ENCODE measurements at places on chromosomes 11 and 22.

GRCh38 chr11:91513734-91514133, 710.9 kb upstream of the FAT3 start:
- no peak for DNase-seq

- DNase-seq = no peak
Observed at GRCh38 chr11:11940551-11940950, 67.9 kb downstream of the DKK3 start.

GRCh38 chr22:42116848-42117424, 13.7 kb downstream of the CYP2D6 start:
- no peak for DNase-seq

GRCh38 chr11:121522043-121522941, 69.5 kb upstream of the SORL1-AS1 start:
- DNase-seq = no peak

DNA sequence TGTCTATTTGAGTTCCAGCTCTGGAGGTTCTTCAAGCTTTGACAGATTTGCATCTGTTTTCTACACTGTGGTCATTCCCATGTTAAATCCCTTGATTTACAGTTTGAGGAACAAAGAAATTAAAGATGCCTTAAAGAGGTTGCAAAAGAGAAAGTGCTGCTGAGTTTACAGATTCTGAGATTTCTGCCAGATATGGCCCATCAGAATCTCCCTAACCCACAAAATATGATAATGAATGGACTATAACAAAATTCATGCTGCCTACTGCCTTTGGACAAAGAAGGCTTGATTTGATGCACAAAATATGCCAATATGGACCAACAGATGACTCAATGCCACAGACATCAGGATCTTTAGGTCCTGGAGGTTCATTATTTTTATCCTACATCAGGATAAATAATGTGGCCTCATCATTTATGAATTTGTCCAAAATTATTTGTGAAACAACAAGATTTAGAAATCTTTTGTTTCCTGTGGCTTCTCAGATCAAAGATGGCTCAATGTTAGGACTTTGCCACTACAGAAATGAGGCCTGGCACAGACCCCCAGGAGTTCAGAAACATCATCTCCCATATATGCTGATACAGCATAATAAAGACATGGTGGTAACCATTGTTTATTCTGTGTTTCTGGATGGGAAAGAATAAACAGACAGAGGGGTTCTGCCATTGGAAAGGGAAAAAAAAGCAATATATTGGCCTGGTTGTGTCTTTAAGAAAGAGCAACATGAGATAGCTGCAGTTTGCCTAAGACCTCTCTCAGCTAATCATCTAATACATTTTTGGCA, 6.7 kb downstream of the OR5AN1 start:
- no peak for DNase-seq

DNA sequence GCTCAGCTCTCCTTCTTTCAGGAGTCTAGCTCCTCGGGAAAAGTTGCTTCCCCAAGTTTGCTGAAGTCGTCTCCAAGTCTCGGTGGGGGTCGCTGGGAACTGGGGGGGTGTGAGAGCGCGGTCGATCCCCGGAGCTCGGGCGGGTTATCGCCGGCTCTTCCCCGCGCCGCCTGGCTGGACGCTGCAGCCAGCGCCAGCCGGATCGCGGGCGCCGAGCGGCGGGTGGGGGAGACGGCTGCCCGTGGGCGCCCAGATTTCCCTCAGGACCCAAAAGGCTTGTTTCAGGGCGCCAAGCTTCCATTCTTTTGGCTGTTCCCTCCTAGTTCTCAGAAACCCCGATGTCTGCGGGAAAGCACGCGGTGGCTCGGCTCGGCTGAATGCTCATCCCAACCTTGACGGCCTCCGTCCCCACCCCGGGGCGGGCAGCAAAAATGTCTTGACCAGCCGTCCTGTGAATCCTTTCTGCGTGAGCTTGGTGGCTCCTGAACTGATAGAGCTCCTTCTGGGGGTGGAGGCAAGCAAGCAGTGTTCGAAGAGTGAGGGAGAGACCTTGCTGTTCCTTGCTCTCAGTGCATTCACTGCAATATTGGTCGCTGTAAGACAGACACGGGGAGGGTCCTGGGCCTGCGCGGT, 1.7 kb downstream of the ZBTB16 start:
- no peak for DNase-seq

GRCh38 chr22:21652547-21653545, 10.7 kb downstream of the SDF2L1 start:
- no peak for DNase-seq

DNA sequence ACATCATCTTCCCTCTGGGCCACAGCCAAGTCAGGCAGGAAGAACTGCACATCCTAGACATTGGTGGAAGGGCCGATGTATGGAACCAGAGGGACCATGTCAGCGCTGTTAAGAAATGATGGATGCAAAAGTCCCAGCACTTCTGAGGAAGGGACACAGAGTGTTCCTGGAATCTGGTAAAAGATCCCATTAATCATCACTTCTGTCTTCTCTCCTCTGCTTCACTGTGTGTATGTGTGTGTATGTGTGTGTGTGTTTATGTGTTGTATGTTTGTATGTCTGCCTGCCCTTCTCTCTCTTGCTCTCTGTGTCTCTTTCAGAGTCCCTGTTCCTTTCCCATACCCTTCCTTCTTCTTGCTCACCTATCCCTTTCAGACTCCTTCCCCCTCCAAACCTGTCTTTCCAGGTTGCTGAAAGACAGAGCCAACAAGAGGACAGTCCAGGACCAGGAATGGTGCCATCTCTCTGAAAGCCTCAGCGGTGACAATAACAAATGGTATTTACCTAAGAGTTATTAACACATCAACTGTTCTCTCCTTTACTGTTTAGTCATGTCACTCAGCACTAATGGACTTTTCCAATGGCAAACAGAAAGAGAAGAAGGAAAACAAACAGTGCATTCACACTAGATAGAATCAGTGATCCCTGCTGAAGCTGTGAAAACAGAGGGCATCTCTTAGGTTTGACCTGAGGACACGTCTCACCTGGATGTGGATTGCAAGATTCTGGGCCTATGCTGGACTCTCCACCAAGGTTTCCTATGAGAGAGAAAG, 47.1 kb downstream of the EHF start:
- DNase-seq = no peak

- no peak for DNase-seq
Observed at GRCh38 chr11:114924042-114924441, 245.7 kb downstream of the NXPE2 start.
